Stimulated activated CD8-positive, alpha-beta memory T cell treated with anti-CD3 and anti-CD28 coated beads, Interleukin-4, amount 100 ng/mL, for 1 hour (primary cell): ENCODE measurements at places on chromosomes 6 and 20.

GRCh38 chr20:44615876-44616603 is 33.7 kb downstream of the PKIG start:
- DNase-seq, result no peak

DNA sequence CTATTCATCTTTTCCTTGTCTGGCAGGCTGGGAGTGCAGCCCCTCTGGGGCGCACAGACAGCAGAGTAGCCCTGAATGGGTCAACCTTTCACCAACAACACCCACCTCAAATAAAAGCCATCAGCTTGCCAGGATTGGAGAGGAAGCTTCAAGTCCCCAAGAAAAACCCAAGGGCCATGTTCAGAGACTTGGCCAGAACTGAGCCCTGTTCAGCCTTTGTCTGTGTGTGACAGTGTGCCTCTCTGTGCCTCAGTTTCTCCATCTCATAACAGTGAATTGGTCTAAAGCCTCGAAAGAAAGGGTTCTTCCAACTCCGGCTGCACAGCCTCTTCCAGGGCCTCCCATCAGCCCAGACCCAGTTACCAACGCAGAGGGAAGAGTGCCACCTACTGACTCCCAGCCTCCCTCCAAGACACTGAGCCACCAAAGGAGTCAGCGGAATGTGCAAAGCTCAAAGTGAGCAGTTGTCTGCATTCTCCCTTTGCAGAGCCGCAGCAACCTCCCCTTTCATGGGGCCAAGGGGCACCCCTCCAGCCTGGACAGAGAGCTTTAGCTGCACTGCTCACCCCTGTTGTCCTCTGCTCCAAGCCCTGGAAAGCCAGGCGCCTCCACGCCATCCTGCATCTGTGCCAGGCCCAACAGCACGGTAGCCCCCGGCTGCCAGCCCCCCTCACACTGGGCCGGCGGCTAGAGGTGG is 82.7 kb upstream of the TOP1 start:
- DNase-seq, result no peak

- DNase-seq, result no peak
Observed at GRCh38 chr6:90458353-90459224, 128.3 kb downstream of the MAP3K7 start.

- DNase-seq, result no peak
Observed at GRCh38 chr6:85081102-85081501, 316.7 kb upstream of the TBX18 start.

DNA sequence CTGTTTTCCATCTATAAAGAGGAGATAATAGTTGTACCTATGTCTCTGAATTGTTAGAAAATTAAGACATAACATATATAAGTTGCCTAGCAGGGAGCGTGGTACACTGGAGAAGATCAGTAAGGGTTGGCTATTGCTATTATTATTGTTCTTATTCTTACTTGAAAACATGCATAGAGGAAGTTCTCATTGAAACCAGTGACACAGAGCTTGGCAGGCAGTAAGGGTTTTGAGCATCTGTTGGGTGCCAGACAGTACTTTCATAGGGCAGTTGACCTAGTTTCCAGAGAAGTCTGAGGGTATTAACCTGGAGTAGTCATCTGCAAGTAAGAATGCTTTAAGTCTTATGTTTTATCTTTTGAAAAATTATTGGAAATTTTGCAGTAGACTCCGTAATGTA is 13.3 kb upstream of the SGK1 start:
- no peak for DNase-seq

GRCh38 chr6:145339089-145339488 is 396.2 kb downstream of the EPM2A start:
- DNase-seq, result no peak

GRCh38 chr20:56867128-56867527 is 238.0 kb downstream of the TFAP2C start:
- DNase-seq, result no peak

DNA sequence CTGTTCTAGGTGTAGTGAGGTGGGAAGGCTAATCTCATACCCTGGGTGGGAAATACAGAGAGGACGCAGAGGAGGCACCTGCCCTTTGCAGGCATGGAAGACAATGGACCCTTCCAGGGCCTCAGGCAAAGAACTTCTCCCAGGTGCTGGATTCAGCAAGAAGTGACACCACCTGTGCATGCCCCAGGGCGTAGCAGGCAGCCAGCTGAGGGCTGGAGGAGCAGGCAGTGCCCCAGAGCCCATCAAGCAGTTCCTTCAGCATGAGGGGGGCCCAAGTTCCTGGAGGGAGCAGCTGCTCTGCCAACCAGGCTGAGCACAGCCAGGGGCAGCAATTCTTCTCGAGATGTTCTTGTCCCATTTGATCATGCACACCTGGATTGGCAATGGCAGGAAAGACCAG is 170.3 kb upstream of the PDE10A start:
- DNase-seq, result no peak

DNA sequence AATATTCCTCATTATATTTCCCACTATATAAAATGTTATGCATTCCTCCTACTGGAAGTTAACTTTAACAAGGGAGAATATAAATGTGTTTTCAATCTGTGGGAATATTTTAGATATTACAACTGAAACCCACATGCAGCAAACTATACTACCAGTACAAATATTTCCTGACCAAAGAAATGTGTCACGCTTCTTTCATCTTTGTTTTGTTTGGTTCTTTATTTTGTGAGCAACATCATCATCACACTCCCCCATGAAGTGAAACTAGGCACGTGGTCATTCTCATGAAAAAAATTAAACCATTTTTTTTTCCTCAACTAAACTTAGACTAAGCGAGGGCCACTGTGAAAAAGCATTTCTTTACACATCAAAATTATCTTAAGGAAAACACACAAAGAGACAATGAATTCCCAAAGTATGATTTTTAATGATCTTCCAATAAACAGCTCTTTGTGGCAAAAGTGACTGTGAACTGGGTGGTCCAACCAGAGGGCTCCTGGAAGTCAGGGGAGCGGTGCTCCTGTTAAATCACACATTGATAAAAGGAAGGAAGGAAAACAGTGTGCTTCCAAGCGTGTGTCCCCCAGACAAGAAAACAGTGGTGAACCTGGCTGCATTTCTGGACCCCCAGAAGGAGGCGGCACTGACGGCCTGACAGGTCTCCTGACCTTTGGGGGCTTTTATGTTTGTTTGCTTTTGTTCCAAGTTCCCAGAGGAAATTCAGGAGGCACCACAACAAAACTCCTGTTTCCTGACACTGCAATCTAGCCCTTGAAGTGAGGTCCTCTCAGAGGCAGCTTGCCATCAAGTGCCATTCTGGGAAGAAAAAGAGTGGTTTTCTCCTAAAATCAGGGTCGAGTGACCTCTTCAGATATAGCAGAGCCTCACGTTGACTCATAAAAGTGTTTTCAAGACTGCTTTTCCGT is 166.8 kb upstream of the FOXQ1 start:
- DNase-seq, result no peak

DNA sequence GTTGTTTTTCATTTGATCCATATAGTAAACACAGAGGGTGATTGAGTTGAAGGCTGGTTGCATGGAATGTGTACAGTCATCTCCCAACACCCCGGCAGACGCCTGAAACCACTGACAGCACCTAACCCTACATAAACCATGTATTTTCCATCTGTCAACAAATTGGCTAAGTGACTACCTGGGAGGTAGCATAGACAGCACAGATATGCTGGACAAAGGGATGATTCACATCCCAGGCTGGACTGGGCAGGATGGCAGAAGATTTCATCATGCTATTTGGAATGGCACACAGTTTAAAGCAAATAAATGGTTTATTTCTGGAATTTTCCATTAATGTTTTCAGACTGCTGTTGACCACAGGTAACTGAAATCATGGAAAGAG is 4.4 kb upstream of the VIP start:
- DNase-seq, result no peak

- DNase-seq, result no peak
Observed at GRCh38 chr20:59289994-59290393, 10.4 kb upstream of the EDN3 start.

GRCh38 chr6:85127168-85127498 is 322.8 kb upstream of the NT5E start:
- no peak for DNase-seq

DNA sequence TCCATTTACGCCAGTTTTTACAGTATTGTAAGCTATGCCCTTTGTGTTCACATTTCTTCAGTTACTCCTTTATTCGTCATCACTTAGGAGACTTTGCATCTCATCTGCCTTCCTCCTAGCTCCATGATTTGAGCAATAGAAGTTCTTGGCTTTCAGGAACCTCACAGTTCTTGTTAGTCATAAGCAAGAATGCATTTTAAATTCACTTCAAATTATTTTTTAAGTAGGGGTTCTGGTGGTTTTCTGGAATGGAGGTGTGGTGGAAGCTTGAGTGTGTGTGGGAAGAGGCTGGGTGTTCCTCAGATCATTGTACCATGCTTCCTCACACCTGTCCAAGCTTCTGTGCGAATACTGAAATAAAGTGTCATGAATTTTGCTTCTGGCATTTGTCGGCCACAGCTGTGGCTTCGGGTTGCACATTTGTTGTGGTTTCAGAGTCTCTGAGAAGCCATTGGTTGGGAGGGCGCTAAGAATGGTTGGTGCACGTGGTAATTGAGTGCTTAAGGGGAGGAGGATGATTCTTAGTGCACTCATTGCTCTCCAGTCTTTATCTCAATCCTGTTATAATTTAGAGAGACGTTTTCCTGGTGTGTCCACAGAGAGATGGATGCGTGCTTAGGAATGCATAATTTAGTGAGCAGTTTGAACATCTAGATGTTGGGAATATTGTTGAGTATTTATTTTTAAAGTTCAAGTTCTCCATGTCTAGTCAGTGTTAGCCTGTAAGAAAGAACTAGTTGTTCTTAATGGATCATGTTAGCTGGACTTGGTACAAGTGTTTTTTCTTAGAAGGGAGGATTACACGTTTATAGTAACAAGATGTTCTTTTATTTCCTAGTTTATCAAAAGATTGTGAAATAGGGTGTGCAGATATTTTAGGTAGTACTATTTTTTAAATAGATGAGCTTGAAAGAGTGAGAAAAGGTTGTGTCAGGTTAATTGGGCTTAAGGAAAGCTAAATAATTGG is 31.9 kb downstream of the FOXO3 start:
- DNase-seq, result no peak

DNA sequence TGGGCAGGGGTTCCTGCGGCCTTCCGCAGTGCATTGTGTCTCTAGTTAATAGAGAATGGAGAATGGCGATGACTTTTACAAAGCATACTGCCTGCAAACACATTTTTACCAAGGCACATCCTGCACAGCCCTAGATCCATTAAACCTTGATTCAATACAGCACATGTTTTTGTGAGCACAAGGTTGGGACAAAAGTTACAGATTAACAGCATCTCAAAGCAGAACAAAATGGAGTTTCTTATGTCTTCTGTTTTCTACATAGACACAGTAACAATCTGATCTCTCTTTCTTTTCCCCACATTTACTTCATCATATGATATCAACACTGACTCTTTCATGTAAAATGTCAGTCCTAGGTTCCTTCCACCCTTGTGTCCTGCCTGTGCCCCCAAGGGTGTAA is 63.5 kb downstream of the GCNT2 start:
- DNase-seq, result no peak

- DNase-seq, result no peak
Observed at GRCh38 chr6:27188885-27189418, 58.5 kb upstream of the PRSS16 start.

GRCh38 chr6:19399406-19399805 is 437.8 kb upstream of the ID4 start:
- DNase-seq, result no peak

GRCh38 chr6:76441875-76442274 is 369.4 kb upstream of the IMPG1 start:
- DNase-seq, result no peak

GRCh38 chr20:17678886-17679285 is 3.2 kb downstream of the RRBP1 start:
- DNase-seq, result no peak

DNA sequence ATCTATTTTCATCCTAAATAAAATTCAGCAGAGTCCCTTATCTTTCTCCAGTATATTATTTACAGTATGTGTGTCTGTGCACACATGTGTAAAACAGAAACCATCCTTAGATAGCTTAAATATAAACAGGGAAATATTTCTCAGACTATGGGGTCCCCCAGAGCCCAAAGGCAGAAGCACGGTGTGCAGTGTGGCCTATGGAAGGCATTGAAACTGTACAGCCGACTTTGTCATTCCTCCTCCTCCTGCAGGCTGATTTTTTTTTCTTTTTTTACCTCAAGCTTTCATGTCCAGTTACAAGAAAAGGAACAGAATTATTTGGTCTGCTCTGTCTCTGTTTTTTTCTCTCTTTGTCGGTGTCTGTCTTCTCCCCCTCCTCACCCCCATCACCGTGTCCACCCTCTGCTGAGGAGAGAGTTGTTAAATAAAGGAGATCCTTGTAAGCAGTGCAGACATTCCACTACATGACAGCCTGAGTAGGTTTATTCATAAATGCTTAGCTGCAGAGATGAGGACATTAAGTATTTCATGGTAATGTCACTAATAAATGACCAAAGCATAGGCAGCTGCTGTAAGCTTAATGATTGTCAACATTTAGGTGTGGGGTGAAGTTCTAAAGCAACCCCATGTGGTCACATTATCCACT is 31.8 kb upstream of the SLC35D3 start:
- no peak for DNase-seq

- DNase-seq, result no peak
Observed at GRCh38 chr6:11433860-11434259, 103.7 kb upstream of the TMEM170B start.

GRCh38 chr6:8195040-8195713 is 92.8 kb upstream of the EEF1E1 start:
- DNase-seq, result no peak

- no peak for DNase-seq
Observed at GRCh38 chr20:37393196-37393862, 47.4 kb downstream of the SRC start.

- no peak for DNase-seq
Observed at GRCh38 chr6:154289818-154290508, 66.6 kb downstream of the IPCEF1 start.

DNA sequence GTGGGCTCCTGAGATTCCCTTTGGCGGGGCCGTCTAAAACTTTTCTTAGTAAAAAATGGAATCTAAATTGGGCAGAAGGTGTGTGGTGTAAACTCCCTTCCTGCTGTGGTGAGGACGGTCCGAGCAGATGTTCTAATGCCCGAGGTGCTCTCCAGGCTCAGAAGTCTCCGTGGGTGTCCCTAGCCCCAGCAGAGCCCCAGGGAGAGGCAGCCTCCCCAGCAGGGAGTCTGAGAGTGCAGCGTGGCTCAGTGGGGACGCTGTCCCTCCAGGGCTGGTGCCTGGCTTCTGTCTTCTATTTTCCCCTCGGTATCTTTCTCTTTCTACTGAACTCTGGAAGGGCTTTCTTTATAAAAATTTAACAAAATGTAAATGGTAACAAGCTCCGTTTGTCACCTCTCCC is 208.2 kb downstream of the SMOC2 start:
- no peak for DNase-seq

GRCh38 chr20:57055345-57055744 is 211.1 kb downstream of the BMP7 start:
- no peak for DNase-seq

GRCh38 chr6:130946076-130946475 is 117.0 kb downstream of the EPB41L2 start:
- no peak for DNase-seq

- no peak for DNase-seq
Observed at GRCh38 chr6:139569566-139569965, 195.1 kb upstream of the CITED2 start.

DNA sequence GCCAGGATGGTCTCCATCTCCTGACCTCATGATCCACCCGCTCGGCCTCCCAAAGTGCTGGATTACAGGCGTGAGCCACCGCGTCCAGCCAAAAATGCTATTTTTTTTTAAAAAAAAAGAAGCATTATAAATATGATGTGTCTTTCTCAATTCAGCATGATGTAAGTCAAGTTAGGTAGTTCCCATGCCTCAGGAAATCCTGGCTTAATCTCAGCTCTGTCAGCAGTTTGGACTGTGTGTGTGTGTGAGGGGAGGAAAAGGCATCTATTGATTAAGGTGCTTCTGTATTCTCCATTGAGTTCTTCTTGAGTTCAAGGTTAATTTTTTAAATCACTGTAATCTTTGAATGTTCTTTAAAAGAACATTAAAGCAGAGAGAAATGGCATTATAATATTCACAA is 51.5 kb downstream of the GMDS start:
- DNase-seq, result no peak
